Retina (tissue), 1 donor: ENCODE measurements at places on chromosomes 6 and 20.

DNA sequence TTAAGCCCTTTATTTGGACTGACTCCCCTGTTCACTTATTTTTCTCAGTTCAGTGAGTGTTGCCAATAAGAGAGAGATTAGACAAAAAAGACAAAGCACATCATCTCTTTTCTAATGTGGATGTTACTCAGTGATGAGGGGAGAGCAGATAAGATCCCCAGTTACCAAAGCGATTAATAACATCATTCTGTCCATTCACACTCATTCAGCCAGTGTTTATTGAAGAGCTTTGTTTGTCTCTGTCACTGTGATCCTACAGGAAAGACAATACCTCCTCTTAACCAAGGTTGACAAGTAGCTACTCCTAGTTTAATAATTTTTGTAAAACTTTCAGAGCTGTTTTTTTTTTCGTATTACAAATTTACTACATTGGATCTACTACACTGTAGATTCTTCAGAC, 163.0 kb downstream of the EYA4 start:
- DNase-seq, result no peak

- DNase-seq, result no peak
These were observed 35.7 kb upstream of the ZMYND8 start for GRCh38 chr20:47392015-47392720.

DNA sequence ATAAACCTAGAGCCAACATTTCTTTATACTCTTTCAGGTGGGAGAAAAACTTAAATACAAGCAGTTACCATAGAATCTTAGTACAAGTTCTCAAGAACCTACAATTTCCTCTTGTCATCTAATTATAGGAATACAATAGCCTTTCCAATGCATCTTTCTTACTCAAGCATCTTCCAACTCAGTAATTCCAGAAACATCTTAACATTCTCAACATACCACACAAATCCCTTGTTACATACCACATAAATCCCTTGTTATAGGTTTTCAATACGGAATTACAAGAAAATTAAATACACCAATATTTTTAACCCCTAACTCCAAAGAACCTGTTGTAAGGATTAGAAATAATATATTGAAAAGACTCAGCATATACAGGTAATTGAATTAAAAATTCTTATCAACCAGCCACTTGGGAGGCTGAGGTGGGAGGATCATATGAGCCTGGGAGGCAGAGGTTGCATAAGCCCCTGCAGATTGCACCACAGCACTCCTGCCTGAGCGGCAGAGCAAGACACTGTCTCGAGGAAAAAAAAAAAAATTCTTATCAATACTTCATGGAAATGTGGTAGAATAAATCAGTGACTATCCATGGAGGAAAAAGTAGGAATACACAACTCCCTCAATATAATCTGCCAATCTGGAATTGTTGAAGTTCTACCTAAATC, 127.5 kb upstream of the CCDC28A start:
- DNase-seq, result no peak

DNA sequence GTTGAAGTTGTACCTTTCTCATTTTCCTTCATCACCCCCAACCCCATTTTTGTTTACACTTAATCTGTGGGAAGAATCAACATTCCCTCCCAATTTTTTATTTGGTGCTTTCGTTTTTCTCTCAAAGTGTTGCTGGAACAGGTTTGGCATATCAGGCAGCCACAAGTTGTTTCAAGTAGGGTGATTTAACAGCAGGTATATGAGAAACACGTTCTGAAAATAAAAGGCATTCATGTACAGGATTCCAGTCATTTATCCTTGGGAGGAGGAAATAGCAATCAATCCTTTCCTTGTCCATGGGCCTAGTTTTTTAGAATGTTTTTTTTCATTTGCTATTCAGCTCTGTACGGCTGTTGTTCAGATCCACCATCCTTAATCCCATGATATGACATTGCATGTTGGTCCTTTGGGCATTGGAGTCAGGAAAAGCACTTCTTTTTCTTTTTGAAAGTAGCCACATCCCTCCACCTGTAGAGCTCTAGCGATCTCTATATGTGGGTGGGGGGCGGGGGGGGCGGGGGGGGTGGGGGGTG, 120.2 kb downstream of the JARID2 start:
- DNase-seq, result no peak

DNA sequence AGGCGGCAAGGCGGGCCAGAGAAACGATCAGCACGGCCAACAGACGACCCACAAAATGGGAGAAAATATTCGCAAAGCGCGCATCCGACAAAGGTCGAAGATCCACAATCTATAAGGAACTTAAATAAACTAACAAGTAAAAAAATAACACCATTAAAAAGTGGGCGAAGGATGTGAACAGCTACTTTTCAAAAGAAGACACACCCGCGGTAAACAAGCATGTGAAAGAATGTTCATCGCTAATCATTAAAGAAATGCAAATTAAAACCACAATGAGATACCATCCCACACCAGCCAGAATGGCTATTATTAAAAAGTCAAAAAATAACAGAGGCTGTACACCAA, 117.8 kb upstream of the SIRPA start:
- no peak for DNase-seq

GRCh38 chr20:19706463-19706862, 51.6 kb upstream of the RIN2 start:
- no peak for DNase-seq

- DNase-seq, result no peak
These were observed 38.5 kb upstream of the DEK start for GRCh38 chr6:18302561-18303439.

GRCh38 chr20:58019027-58019849, 209.2 kb downstream of the ANKRD60 start:
- DNase-seq, result no peak

DNA sequence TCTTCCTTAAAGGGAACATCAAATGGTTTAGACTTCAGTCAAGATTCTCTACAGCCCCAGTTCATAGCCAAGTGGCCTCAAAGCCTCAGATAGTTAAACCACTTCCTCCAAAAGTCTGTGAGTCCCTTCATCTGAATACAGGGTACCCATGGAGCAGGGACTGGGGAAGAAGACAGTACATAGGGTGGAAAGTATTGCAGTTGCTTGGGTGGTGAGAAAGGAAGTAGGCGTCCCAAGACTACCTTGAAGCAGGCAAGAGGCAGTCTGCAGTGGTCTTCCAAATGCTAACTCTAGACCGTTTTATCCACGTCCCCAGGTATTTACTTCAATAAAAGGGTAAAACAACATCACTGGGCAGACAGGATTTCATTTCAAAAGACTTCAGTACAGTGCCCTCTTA, 2.0 kb downstream of the FYN start:
- no peak for DNase-seq

DNA sequence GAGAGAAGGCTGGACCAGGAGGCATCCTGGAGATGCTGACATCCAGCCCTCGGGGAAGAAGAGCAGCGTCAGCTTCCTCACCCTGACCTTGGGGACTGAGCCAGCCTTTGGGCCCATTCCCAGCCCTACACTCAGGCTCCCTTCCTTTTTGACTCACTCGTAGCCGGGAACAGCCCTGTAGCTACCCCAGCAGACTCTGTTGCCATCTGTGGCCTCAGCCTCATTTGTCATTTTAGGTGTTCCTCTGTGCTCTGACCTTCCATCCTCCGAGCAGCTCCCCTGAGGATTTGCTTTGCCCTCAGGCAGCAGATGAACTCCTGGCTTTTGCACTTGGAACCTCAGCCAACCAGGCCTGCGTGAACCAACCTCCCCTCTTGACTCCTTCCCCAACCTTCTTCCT, 67.5 kb downstream of the ELOVL2 start:
- no peak for DNase-seq

DNA sequence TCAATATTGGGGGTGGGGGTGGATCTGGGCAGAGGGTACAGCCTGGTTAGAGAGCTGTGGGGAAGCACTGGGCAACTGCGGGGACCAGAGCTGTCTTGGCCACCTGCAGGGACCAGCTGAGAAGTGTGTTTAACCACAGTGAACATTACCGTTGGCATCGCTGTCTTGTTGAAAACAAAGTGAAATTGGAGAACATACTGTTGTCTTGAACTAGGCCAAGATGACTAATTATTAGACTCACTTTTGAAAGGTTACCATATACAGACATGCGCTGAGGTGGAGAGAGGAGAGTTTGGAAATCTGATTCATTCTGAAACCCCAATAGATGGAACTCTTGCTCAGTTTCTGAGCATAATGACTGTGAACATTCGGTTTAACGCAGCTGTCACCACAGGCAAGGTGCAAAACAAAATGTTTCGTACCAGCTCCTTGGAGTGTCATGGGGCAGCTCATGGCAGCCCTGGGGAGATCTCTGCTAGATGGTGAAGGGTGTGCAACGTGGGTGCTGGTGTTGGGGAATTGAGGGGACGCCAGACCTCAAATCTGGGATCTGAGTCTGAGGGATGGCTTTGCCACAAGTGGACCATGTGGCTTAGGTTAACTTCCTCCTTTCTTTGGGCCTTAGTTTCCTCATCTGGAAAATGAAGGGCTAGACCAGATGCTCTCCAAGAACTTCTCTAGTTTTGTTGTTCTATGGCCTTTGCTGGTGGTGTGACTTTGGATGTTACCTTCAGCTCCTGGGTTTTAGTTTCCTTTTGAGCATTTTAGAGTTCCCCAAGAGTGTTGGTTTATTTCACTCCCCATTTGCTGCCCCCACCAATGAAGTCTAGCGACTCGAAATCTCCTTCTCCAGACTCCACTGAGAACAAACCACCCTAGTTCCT, 24.6 kb upstream of the GTSF1L start:
- DNase-seq, result no peak

- no peak for DNase-seq
These were observed 44.7 kb upstream of the SIRPG start for GRCh38 chr20:1702328-1702727.

GRCh38 chr6:11228935-11229654, 3.4 kb downstream of the NEDD9 start:
- DNase-seq, result peak; percentile 52

- no peak for DNase-seq
These were observed 6.0 kb downstream of the LHFPL5 start for GRCh38 chr6:35810971-35811698.

DNA sequence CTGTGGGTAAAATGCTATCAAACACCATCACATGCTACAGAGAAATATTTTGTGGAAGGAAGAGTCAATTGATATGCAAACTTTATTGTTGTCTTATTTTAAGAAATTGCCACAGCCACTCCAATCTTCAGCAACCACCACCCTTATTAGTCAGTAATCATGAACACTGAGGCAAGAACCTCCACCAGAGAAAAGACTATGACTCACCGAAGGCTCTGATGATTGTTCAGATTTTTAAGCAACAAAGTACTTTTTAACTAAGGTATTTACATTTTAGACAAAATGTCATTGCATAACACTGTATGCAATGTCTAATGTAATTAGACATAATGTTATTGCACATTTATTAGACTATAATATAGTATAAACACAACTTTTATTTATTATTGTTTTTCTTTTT, 26.2 kb upstream of the MMP24 start:
- no peak for DNase-seq

GRCh38 chr6:98946879-98947410, 801 bp downstream of the FBXL4 start:
- DNase-seq, result peak; percentile 78

- DNase-seq, result no peak
These were observed 552.3 kb upstream of the CITED2 start for GRCh38 chr6:139926711-139927110.

- DNase-seq, result no peak
These were observed 52.9 kb upstream of the MLN start for GRCh38 chr6:33856655-33857054.

DNA sequence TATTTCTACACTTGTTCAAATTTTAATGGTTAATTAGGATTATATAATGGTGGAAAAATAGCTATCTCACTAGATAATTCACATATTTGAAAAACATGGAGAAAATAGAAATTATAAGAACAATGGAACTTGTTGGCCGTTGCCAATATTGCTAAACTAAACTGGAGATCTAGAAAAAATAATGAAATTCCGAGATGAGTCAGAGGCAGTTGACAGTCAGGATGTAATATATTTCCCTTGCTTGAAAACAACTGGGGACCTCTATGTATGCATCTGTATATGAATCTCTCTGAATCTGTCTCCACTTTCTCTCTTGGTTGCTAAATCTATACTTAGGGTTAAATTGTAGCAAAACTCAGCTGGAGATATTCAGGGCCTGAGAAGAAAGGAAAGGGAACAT, 1108.2 kb upstream of the GJE1 start:
- no peak for DNase-seq

DNA sequence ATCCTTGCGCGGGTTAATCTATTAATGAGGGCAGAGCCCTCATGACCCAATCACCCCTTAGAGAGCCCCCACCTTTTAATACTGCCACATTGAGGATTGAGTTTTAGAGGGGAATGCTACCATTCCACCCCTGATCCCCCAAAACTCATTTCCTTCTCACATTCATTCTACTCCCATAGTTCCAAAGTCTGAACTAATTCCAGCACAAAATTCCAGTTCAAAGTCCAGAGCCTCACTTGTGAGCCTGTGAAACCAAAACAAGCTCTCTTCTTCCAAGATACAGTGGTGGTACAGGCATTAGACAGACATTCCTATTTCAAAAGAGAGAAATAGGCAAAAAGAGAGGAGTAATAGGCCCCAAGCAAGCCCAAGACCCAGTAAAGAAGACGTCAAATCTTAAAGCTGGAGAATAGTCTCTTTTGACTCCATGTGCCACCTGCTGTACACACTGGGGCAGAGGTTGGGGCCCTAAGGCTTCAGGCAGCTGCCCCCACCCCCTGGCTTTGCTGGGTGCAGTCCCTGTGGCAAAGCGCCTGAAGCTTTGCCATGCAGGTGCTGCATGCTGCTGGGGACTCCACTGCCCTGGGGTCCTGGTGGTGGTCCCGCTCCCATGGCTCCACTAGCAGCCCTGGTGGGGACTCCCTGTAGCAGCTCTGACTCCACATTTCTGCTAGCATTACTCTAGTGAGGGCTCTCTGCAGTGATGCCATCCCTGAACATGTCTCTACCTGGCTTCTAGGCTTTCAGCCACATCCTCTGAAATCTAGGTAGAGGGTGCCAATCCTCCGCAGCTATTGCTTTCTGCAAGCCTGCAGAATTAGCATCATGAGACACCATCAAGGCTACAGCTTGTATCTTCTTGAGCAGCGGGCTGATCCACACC, 41.3 kb downstream of the RSPH3 start:
- no peak for DNase-seq

GRCh38 chr20:2805689-2806350, 5.4 kb upstream of the CPXM1 start:
- no peak for DNase-seq

GRCh38 chr6:145138469-145139139, 596.7 kb downstream of the EPM2A start:
- peak; percentile 66 for DNase-seq

- DNase-seq, result peak; percentile 52
These were observed 205.6 kb upstream of the RIN2 start for GRCh38 chr20:19552221-19553180.

GRCh38 chr6:30885481-30885998, 1.2 kb downstream of the DDR1 start:
- DNase-seq, result no peak
